ENCODE measurements at places on chromosomes 1 and 21.

DNA sequence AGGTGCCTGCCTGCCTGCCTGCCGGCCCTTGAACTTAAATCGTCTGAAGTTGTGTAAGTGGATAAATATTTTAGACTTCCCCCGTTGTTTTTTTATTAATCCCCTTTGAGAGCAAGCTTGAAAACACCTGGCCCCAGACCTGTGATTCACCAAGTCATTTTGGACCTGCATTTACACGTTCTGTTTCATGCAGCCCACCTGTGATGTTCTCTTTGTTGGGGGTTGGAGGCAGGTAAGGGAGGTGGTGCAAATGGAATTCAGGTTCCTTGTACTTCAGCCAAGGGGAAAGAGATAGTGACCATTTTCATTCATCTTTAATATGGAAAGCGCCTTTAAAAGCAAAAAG lies 1.2 kb downstream of the SLC37A1 start:
- no peak for DNase-seq

DNA sequence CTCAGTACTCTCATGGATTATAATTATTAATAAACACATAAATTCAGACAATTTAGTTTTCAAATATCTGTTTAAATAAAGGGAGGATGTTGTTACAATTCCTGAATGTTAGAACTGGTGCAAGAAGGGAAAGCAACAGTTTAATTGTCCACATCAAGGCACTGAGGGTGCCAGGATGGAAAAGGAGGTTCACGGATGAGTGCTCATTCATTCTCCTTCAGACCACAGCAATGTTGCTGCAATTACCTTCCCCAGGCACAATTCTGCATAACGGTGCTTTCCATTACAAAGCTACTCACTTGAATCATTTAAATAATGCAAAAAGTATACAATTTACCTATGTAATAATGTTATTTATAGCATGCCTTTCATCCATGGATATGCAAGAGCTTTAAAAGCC lies 52.3 kb upstream of the COG2 start:
- DNase-seq, result no peak

GRCh38 chr1:169426174-169426705 lies 1.0 kb downstream of the CCDC181 start:
- DNase-seq, result no peak

- no peak for DNase-seq
Measured at GRCh38 chr1:90074137-90074536, 79.2 kb downstream of the ZNF326 start.

DNA sequence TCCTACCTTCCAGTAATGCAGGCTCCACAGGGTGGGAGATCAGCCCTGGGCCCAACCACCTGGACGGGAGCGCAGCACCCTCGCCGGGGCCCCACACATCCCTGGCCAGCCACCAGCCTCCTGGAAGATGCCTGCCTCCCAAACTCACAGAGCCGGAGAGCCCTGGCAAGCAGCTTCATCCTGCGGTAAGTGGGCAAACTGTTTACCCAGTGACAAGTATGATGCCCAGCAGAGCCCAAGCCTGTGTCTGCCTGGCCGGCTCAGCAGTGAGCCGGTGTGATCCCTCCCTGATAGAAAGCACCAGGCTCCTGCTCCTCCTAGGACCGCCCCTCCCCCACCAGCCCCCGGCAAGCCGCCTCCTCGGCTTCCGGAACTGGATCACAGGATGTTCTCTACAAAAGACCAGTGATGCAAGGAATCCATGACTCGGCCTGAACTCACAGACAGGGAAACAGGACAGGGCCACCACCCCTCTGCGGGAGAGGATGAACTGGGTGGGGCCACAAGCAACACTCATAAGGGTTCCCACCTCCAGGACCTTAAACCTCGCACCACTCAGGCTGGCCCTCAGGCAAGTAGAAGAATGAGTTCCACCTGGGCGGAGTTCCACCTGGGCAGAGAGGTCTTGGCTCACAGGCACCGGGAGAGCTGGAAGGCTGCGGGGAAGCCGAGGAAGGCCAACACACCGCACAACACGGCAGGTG lies 7.9 kb downstream of the ACOT7 start:
- no peak for DNase-seq

DNA sequence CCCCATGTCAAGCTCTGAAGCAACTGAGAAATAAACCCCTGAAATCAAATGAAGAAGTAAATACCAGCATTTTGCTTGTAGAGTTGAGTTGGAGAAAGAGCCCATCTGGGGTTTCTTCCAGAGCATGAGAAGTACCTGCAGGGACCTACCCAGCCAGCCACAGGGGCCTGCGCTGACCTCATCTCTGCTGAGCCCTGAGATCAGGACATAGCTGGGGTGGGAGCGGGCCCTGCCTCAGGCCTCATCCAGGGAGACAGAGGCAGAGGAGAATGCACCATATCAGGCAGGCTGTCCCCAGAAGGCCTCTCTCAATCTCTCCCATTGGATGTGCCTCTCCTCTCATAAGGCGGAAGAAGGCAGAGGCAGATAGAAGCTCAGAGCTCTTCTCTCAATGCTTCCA lies 27.6 kb downstream of the RUNX1 start:
- DNase-seq, result no peak

GRCh38 chr1:200753650-200754198 lies 15.0 kb downstream of the CAMSAP2 start:
- no peak for DNase-seq

- DNase-seq, result no peak
Measured at GRCh38 chr1:41364442-41365319, 3.4 kb downstream of the FOXO6 start.

DNA sequence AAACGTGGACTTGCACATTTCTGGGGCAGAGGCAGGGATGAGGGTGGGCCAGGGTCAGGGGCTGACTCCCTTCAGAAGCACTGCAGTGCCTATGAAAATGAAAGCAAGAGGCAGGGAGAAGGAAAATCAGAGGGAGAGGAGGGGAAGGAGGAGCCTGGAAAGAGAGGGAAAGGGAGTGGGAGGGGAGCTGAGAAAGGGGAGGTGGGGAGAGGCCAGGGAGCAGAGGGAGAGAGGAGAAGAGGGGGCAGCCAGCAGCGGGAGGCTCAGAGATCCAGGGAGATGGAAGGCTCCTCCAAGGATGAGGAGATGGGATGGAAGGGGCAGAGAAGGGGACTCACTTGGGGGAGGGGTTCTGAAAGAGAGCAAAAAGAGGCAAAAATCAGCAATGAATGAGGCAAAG lies 96.3 kb upstream of the KLHDC7A start:
- no peak for DNase-seq

DNA sequence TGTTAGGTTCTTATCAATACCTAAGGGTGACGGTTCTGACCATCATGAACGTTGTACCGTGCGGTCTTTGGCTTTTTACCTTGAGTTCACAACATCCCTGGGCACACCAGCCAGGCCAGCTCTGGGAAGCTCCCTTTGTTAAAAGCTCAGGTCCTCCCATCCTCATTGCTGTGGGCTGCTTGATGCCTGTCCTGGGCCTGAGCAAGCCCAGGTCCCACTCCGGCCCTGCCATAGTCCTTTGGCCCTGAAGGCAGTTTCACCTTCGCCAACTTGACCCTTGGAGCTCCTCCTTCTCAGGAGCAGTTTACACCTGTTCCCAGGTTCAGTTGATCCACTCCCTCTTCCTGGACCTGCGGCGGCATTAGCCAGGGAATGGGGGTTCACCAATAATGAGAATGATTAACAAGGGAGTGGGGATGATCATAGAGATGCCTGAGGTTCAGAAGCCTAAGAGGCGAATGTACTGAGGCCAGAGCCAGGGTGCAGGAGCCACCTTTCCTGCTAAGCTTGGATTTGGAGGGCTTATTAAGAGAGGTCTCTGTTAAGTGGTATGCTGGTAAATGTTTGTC lies 40.2 kb downstream of the DHCR24 start:
- DNase-seq, result no peak

- DNase-seq, result no peak
Measured at GRCh38 chr1:51924455-51924854, 45.9 kb upstream of the NRDC start.

- no peak for DNase-seq
Measured at GRCh38 chr1:147077936-147078605, 94.2 kb downstream of the PRKAB2 start.

DNA sequence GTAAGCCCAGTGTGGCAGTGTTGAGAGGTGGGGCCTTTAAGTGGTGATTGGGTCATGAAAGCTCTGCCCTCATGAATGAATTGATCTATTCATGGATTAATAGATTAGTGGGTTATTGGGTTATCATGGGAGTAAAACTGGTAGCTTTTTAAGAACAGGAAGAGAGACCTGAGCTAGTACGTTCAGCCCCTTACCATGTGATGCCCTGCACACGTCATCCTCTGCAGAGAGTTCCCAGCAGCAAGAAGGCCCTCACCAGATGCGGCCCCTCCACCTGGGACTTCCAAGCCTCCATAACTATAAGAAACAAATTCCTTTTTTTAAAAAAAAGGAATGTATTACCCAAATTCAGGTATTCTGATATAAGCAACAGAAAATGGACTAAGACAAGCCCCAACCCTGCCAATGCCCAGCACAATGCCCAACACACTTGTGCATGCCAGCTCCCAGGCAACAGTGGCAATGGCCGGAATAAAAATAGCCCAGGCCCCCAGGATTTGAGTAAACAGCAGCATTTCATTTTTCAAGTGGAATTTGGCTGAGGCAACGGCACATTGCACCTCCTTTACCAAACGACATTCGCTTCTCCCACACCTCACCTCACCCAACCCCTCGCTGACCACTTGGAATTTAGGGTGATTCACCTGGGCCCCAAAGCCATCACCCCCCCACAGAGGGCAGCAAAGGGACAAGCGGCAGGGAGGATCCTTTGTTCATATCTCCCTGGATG lies 215.9 kb downstream of the TOMM20 start:
- DNase-seq, result no peak

DNA sequence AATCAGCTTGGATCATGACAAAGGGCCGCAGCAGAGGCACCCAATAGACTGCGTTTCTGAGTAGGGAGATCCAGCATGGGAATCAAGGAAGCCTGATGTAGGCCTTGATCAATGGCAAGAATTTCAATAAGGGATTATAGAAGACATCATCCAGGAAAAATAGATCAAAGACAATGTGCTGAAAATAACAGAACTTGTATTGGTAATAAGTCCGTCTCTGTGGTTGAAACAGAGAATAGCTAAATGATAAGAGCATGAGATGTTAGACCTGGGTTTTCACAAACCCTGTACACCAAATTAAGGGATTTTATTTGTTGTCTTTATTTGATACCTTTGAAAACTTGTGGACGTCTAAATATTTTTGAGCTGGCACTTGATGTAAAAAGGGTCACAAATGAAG lies 228.0 kb upstream of the SGIP1 start:
- DNase-seq, result no peak

- no peak for DNase-seq
Measured at GRCh38 chr1:8874230-8875201, 4.0 kb downstream of the ENO1 start.

GRCh38 chr1:34887593-34887992 lies 28.0 kb upstream of the SMIM12 start:
- no peak for DNase-seq

DNA sequence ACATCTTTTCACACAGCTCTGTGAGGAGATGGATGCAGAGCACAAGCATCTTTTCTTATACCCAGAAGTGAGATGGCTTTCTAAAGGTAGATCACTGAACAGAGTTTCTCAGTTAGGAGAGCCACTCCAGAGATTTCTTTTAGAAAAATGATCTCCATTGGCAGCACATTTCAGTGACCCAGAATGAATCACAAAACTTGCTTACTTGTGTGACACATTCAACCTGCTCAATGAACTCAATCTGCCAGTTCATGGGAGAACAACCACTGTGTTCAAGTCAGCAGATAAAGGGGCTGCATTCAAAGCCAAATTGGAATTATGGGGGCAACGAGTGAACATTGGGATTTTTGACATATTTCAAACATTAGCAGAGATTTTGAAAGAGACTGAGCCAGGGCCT lies 78.3 kb downstream of the UCHL5 start:
- no peak for DNase-seq

GRCh38 chr21:45223236-45224185 lies 64.2 kb downstream of the POFUT2 start:
- DNase-seq, result no peak

- no peak for DNase-seq
Measured at GRCh38 chr1:30759718-30760281, 2.2 kb upstream of the LAPTM5 start.

- no peak for DNase-seq
Measured at GRCh38 chr1:219629296-219629880, 16.5 kb upstream of the ZC3H11B start.

DNA sequence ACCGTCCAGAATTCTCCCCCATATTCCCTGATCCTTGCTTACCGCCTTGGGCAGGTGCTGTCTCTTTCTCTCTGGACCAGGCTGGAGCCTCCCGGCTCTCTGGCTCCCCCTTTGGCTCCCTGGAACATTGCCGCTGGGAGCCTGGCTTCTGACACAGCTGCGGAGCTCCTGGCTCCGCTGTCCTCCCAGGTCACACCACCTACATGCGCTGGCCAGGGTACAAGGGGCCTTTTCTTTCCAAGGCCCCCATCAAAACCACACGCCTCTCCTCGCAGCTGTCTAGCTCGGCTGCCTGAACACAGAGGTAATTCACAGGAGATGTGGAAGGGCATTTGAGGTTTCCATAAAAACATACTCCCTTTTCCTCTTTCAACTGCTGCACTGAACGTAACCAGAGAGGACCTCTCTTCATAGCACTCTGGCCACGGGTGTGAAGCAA lies 7.5 kb upstream of the ZNF648 start:
- no peak for DNase-seq

- DNase-seq, result no peak
Measured at GRCh38 chr1:221072214-221072613, 193.0 kb downstream of the HLX start.

GRCh38 chr1:67889953-67890567 lies 56.8 kb upstream of the GNG12 start:
- DNase-seq, result no peak

DNA sequence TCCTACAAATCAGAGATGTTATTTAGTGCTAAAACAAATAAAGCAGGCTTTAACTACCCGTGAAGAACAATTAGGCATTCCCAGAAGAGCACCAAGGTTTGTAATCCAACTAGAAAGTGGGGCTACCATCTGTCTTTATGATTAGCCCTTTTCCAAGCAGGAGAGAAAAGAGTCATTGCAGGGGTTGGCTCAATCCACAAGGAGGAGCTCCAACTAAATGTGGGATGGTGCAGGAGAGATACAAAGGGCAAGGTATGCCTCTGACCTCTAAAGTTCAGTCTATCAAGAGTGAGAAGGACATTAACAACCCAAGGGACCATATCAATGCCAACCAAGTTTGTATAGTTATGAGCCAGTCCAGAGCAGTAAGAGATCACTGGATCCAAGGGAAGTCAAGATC lies 382.7 kb upstream of the DUSP10 start:
- DNase-seq, result no peak

DNA sequence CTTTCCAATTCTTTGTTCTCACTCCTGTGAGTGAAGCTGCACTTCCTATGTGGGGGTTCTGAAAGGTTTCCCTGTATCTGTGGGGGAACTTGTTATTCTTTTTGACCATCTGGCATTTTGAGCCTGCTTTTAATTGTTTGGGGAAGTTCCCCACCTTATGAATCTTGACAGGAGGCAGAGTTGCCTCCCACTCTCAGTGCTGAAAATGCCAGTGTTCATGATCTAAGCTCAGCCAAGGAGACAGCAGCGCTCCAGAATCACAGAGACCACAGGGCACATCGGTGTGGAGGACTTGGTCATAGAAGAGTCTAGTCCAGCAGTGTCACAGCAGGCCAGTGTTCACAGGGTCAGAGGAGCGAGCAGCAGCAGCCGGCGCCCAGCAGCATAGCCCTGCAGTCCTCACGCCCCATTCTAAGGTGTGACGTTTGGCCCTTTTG lies 63.8 kb upstream of the PRDX6 start:
- DNase-seq, result no peak

Data from stimulated activated CD8-positive, alpha-beta memory T cell treated with anti-CD3 and anti-CD28 coated beads, Interleukin-7, amount 100 ng/mL, for 1 hour (primary cell).